ENCODE measurements at places on chromosomes 16 and 17. TPM values are rescaled to one million over a fixed set of nuclear protein-coding genes. Genes with fewer than 3 reads are reported as not detected.

ABCA9 gene
- total RNA-seq, result 0.05 TPM

KRT28 gene
- total RNA-seq, result not detected

TMED6 gene
- 0.36 TPM for total RNA-seq

RNF222 gene
- not detected for total RNA-seq

TBC1D3E gene
- total RNA-seq, result not detected

KCNG4 gene
- not detected for total RNA-seq

TBX4 gene
- not detected for total RNA-seq

SEC14L5 gene
- 0.26 TPM for total RNA-seq

KRT17 gene
- total RNA-seq, result 1.9 TPM

GRCh38 chr16:29029168-29029994 is 44.5 kb downstream of the LAT start:
- no peak overlapping the region for H3K4me3 ChIP-seq
- H3K27ac ChIP-seq, result no peak overlapping the region
- H3K36me3 ChIP-seq, result no peaks in the 10 kb centered on the region

- H3K36me3 ChIP-seq, result no peaks in the 10 kb centered on the region
- no peak for DNase-seq
- H3K4me1 ChIP-seq, result peaks cover 4% of the 10 kb centered on the region
- no peak overlapping the region for H3K4me3 ChIP-seq
- H3K27me3 ChIP-seq, result no peaks in the 10 kb centered on the region
These were observed 12.2 kb downstream of the GNGT2 start for GRCh38 chr17:49198211-49198610.

GRCh38 chr16:79593074-79593531 is 7.4 kb downstream of the MAF start:
- no peak overlapping the region for H3K4me3 ChIP-seq
- DNase-seq, result no peak
- H3K36me3 ChIP-seq, result no peaks in the 10 kb centered on the region
- peaks cover 3% of the 10 kb centered on the region for H3K27me3 ChIP-seq
- no peak overlapping the region for H3K27ac ChIP-seq

DNA sequence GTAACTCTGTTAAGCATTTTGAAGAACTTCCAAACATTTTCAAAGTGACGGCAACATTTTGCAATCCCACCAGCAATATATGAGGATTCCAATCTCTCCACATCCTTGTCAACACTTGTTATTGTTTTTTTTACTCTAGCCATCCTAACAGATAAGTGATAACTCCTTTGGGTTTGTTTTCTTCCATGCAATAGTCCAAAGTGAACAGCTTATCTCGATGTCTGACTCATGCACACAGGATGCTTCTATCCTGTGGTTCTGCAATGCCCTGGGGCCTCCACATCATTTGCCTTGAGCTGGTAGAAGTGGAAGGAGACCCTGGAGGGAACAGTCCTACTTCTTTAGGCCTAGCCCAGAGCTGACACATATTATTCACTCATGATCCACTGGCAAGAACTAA is 13.0 kb downstream of the TLE7 start:
- no peaks in the 10 kb centered on the region for H3K27me3 ChIP-seq
- no peak for DNase-seq
- no peak overlapping the region for H3K27ac ChIP-seq
- H3K4me3 ChIP-seq, result no peak overlapping the region
- peaks cover 4% of the 10 kb centered on the region for H3K4me1 ChIP-seq
- H3K36me3 ChIP-seq, result no peaks in the 10 kb centered on the region

DNA sequence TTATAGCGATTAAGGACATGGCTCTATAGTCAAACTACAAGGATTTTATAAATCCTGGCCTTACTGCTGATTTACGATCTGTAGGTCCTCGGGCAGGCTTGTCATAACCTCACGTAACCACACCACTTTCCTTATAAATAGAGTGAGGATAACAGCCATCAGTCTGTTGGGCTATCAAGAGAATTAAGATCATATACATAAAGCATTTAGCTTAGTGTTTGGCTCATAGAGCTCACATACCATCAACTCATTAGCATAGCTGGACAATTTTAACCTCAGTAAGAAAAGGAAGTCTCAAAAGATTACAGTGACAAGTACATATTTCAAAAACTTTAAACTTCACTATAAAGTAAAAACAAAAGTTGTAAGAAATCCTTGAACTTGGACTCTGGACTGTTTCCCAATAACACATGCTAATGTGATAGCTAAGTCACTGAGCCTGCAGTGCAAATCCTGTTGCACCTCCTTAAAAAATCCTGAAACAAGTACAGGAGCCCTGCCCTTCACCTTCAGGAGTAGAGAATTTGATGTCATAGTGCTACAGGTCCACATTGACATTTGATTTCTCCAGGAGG is 20.8 kb upstream of the CLEC3A start:
- H3K4me3 ChIP-seq, result no peak overlapping the region
- no peaks in the 10 kb centered on the region for H3K4me1 ChIP-seq
- DNase-seq, result no peak
- H3K36me3 ChIP-seq, result no peaks in the 10 kb centered on the region

DNA sequence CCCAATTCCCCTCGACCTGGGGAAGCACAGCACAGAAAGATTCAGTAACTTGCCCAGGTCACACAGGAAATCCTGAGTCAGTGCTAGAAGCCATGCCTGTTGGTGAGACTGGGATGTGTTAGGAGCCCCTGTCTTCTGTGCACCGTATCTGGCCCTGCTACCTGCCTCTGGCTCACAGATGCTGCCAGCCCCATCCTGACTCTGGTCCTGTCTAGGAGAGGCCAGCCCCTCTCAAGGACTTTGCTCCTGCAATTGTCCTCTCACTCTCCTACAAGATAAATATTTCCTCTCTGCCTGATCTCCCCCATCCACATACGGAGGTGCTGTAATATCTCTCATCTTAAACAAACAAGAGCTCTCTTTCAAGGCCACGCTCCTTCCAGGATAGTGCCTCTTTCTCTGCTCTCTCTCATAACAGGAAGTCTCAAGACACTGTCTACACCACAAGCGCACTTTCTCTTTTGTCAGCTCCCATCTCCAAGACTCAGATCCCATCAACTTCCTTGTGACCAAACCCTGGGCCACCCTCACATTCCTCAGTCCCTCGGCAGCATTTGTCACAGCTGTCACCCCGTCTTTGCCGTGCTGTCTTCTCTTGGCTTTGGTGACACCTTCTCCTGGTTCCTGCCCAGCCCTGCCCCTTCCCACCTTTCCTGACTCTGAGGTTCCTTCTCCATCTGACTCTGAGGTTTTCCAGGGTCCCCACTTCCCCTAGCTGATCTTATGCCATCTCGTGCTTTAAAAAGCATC is 1.9 kb downstream of the SLC13A2 start:
- H3K27me3 ChIP-seq, result no peaks in the 10 kb centered on the region
- no peak for DNase-seq
- H3K4me1 ChIP-seq, result no peaks in the 10 kb centered on the region
- H3K4me3 ChIP-seq, result no peak overlapping the region

- H3K27ac ChIP-seq, result no peak within 1 kb of the TSS
- DNase-seq, result no peak
- peak within 1 kb of the TSS; percentile 53 for H3K4me3 ChIP-seq
These were observed at the start of gene RASL10B for GRCh38 chr17:35731239-35731916. RASL10B (plus strand) TSS chr17:35731639; CDS start chr17:35735185, 3,546 bp downstream.

- H3K27me3 ChIP-seq, result no peaks in the 10 kb centered on the region
- DNase-seq, result no peak
- no peaks in the 10 kb centered on the region for H3K36me3 ChIP-seq
- H3K4me3 ChIP-seq, result no peak overlapping the region
These were observed 468.8 kb upstream of the KIF2B start for GRCh38 chr17:53353919-53354351.

DNA sequence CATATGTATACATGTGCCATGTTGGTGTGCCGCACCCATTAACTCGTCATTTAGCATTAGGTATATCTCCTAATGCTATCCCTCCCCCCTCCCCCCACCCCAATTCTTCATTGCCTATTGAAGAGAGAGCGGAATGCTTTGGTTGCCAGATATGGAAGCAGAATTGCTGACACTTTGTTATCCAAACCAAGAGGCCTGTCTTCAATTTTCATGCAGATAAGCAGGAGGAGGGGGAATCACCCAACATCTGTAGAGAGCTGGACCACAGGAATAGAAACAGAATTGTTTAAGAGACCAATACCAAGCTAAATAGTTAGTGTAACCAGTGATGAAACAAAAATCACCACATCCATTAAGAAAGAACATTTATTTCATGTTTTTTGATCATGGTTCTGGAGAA is 7.1 kb downstream of the ASPA start:
- no peaks in the 10 kb centered on the region for H3K36me3 ChIP-seq
- no peaks in the 10 kb centered on the region for H3K4me1 ChIP-seq
- peaks cover 2% of the 10 kb centered on the region for H3K27me3 ChIP-seq
- DNase-seq, result no peak
- H3K4me3 ChIP-seq, result no peak overlapping the region
- H3K27ac ChIP-seq, result no peak overlapping the region

GRCh38 chr16:11359370-11359769 is 14.1 kb downstream of the RMI2 start:
- H3K36me3 ChIP-seq, result no peaks in the 10 kb centered on the region
- no peaks in the 10 kb centered on the region for H3K27me3 ChIP-seq
- DNase-seq, result no peak
- no peaks in the 10 kb centered on the region for H3K4me1 ChIP-seq

GRCh38 chr17:4872786-4873185 is 26.6 kb upstream of the C17orf107 start:
- H3K27ac ChIP-seq, result no peak overlapping the region
- H3K36me3 ChIP-seq, result no peaks in the 10 kb centered on the region
- H3K4me1 ChIP-seq, result no peaks in the 10 kb centered on the region
- H3K27me3 ChIP-seq, result no peaks in the 10 kb centered on the region
- no peak overlapping the region for H3K4me3 ChIP-seq

DNA sequence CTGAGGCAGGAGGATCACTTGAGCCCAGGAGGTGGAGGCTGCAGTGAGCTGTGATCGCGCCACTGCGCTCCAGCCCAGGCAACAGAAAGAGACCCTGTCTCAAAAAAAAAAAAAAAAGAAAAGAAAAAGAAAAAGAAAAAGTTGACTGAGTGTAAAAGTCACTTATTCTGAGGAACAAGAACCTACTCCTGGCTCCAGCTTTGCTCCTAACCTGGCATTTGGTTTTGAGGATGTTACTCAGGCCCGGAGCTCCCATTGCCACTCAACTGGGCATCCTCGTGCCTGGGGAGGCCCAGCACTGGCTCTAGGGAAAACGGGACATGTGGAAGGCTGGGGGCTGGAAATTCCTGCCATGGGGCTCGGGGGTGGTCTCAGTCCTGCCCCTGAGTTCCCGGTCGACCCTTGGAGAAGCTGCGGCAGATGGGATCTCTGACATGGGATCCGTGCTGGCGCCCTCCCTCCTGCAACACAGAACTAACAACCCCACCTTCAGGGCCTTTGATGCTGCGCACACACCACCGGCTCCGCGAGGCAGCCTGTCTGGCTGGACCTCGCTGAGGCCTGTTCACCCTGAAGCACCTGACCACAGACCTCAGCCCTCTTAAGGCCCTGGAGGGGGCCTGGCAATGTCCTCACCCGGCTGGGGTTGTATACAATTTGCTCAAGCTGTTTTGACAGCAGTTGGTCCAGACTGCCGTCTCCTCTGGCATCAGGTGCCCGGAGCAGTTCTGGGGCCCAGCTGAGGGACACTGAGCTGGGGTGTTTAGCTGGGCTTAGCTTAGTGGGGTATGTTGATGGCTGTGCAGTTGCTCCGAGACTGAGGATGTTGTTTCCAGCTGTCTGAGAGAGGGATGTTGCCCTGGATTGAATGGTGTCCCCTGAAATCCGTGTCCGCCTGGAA is 12.3 kb downstream of the CD7 start:
- H3K36me3 ChIP-seq, result no peaks in the 10 kb centered on the region
- no peak overlapping the region for H3K4me3 ChIP-seq
- H3K27ac ChIP-seq, result no peak overlapping the region
- DNase-seq, result no peak

- H3K4me1 ChIP-seq, result peaks cover 70% of the 10 kb centered on the region
- no peaks in the 10 kb centered on the region for H3K27me3 ChIP-seq
- no peak for DNase-seq
These were observed 11.2 kb downstream of the PIEZO1 start for GRCh38 chr16:88773812-88774291.

- H3K4me3 ChIP-seq, result peak overlapping the region; percentile 88
- H3K36me3 ChIP-seq, result peaks cover 7% of the 10 kb centered on the region
- H3K27me3 ChIP-seq, result no peaks in the 10 kb centered on the region
- peaks cover 6% of the 10 kb centered on the region for H3K4me1 ChIP-seq
- peak; percentile 74 for DNase-seq
- H3K27ac ChIP-seq, result peak overlapping the region; percentile 70
These were observed 598 bp downstream of the INPP5K start for GRCh38 chr17:1515640-1516387.

DNA sequence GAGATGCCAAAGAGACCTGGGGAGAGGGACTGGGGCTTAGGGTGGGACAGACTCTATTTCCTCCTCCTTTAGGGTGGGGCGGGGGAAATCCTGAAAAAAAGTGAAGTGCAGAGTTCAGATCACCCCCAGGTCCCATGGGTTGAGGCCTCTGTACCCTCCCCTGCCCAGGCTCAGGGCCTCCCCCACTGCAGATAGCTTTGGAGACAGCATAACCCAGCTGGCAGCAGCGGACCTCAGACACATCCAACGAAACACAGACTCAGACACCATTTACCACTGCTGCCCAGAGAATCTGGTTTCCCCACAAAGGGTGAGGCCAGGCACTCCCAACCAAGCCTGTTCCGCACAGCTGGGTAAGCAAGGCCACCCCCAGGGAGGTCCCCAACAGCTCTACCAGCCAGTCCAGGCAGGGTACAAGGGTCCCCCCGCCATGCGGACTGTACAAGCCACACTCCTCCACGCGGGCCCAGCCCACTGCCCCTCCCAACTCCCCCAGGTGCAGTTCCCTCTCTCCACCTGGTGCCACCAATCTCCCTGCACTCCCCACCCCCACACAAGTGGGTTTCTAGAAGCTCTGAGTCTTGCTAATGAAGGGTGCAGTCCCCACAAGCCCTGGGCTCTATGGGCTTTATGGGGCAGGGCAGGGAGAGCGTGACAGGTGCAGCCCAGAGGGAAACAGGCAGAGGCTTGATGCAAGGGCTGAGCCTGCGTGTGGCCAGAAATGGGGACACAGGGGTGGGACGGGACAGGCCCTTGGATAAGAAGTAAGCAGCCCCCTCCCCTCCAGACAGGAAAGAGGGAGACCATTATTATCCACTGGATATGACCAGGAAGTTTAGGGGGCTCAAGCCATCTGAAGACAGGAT is 8.9 kb downstream of the RHBDF2 start:
- H3K4me3 ChIP-seq, result peak overlapping the region; percentile 20
- DNase-seq, result no peak
- no peaks in the 10 kb centered on the region for H3K27me3 ChIP-seq
- H3K4me1 ChIP-seq, result peaks cover 51% of the 10 kb centered on the region
- no peaks in the 10 kb centered on the region for H3K36me3 ChIP-seq

DNA sequence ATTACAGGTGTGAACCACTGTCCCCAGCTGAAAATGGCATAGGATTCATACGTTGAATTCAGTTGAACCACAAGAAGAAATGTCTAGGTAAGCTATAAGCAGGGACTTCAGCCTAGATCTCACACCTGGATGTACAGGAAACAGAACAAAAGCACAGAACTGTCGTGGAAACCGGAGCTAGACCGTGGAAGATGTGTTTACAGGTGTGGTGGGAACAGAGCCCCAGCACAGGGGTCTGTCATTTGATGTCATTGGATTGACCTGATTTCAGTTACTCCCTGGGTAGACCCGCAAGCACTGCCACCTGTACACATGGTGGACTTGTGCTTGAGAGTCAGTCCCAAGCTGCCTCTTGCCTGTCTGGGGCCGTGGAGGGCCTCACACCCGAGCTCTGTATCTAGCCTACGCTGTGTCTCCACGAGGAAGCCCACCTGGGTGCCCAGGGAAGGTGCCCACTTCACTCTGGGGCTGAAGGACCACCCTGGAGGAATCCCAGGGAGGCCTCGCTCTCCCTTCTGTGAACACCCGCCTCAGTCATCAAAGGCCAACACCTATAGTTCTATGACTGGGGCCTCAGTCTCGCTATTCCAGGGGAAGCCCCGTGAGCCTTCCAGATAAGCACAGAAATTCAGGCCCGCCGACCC is 32.2 kb upstream of the MLKL start:
- no peak overlapping the region for H3K27ac ChIP-seq
- no peak for DNase-seq
- no peaks in the 10 kb centered on the region for H3K27me3 ChIP-seq
- no peak overlapping the region for H3K4me3 ChIP-seq

Data from Panc1 (cell line).